D341Med (cell line): ENCODE measurements at places on chromosomes 2 and 18.
A peak's percentile ranks its signal among the peaks of the same experiment; 100 is the strongest.

GRCh38 chr2:133240491-133241223 is 327.6 kb downstream of the NCKAP5 start:
- peak; percentile 30 for DNase-seq

DNA sequence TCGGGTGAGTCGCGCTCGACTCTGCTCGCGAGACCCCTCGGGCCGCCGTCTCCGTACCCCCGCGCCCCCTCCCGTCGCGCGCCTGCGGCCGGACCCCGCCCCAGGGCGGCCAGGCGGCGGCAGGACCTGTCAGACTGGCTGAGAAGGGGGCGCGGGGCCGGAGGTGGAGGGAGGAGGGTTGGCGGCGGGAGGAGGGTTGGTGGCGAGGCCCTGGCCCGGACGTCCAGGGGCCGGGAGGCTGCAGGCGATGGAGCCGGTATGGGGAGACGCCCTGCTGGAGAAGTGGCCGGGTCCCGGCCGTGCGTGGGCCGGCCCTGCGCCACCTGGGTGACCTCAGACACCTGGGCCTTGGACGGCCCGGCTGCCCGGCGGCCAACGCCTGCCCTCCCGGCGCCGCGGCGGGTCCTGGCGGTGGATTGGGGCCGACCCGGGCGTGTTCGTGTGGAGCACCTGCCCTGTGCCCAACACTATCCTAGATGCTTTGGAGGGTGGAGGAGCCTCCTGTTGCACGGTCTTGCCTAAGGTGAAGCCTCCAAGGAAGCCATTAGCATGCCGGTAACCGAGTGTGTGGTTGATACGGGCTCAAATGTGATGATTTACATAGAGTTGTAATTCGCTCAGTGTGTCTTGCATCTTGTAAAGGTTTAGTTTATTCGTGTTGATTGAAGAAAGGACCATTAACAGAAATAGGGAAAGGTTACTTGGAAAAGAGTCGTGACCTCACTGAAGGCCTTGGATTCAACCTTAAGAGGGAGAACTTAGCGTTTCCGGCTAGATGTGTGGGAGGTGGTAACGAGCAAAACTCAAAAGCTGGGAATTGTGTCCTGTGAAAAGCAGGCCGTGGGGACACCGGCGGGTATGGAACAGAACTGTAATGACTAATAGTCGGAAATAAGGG is 550 bp downstream of the MYL12B start:
- DNase-seq = peak; percentile 68

DNA sequence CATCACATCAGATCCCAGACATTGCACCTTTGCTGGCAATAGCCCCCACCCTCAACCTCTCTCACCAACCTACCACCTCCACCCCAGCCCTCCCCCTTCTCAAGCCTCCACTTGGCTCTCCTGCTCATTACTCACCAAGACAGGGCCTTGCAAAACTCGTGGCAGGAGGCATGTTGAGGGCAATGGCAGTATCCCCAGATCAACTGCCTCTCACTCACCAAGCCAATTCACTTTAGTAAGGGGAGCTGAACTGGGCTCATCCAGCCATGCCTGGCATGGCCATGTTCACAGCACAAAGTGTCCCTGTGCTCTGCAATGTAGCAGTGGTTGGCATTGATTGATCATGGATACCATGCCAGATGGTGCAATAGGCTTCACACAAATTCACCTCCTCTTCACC is 46.3 kb upstream of the TEX51 start:
- no peak for DNase-seq

GRCh38 chr2:126049461-126049860 is 606.5 kb upstream of the GYPC start:
- DNase-seq = no peak

- peak; percentile 45 for DNase-seq
Measured at GRCh38 chr2:174729797-174730697, 34.2 kb downstream of the CHRNA1 start.
